ENCODE measurements at places on chromosomes 12 and 14. TPM values are rescaled to one million over a fixed set of nuclear protein-coding genes. Genes with fewer than 3 reads are reported as not detected.

Gene ATP6V1D
- 159 TPM for total RNA-seq

Gene RIPK3
- 1.8 TPM for total RNA-seq

Gene PRKAG1
- total RNA-seq = 63.0 TPM

Gene WNT1
- not detected for total RNA-seq

Gene HOXC10
- total RNA-seq = 1.6 TPM

Gene DAAM1
- total RNA-seq = 18.2 TPM

Gene ADCK1
- 8.9 TPM for total RNA-seq

Gene C12orf54
- total RNA-seq = not detected

Gene CLEC4A
- 0.35 TPM for total RNA-seq

Gene CCDC175
- not detected for total RNA-seq

Gene ADCY4
- total RNA-seq = 0.40 TPM

Gene RPAP3
- total RNA-seq = 30.1 TPM

Gene RNF212B
- 0.35 TPM for total RNA-seq

Gene RNASE12
- not detected for total RNA-seq

Gene PPFIA2
- total RNA-seq = 0.87 TPM

Gene GPRC5D
- total RNA-seq = not detected

Gene ACVRL1
- total RNA-seq = 2.1 TPM

Gene OLR1
- total RNA-seq = 0.87 TPM

Gene RASSF8
- total RNA-seq = 48.1 TPM

Gene TBX5
- not detected for total RNA-seq

Gene SOAT2
- not detected for total RNA-seq

Gene SMIM41
- total RNA-seq = 0.15 TPM

DNA sequence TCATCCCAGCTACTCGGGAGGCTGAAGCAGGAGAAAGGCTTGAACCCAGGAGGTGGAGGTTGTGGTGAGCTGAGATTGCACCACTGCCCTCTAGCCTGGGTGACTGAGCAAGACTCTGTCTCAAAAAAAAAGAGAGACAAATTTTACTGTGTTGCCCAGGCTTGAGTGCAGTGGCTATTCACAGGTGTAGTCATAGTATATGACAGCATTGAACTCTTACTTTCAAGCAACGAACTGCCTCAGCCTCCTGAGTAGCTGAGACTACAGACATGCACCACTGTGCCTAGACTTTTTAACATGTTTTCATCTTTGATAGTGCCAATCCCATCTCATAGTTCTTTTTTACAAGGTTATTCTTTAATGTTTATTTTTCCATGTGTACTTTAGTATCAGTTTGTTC is 13.7 kb downstream of the ARID2 start:
- no peak for DNase-seq

- DNase-seq = peak; percentile 18
These were observed 272.6 kb downstream of the PRKD1 start for GRCh38 chr14:29654901-29655550.

GRCh38 chr12:2300886-2301285 is 248.1 kb downstream of the CACNA1C start:
- no peak for DNase-seq

DNA sequence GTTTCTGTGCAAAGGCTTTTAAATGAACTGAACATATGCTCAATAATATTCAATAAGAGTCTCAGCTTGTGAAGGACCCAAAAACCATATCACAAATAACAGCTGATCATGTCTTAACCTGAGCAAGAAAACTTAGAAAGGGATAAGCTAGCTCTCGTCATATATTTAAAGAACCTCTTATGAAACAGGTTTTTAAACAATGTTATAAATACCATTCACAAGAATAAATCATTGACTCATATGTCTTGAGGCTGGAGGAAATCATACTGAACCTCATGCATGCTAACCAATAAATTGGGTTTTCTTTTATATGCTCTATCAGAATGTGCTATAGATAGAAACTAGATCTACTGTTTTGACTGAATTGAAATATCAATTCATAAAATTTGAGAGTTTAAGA is 426.9 kb downstream of the NOVA1 start:
- DNase-seq = no peak

DNA sequence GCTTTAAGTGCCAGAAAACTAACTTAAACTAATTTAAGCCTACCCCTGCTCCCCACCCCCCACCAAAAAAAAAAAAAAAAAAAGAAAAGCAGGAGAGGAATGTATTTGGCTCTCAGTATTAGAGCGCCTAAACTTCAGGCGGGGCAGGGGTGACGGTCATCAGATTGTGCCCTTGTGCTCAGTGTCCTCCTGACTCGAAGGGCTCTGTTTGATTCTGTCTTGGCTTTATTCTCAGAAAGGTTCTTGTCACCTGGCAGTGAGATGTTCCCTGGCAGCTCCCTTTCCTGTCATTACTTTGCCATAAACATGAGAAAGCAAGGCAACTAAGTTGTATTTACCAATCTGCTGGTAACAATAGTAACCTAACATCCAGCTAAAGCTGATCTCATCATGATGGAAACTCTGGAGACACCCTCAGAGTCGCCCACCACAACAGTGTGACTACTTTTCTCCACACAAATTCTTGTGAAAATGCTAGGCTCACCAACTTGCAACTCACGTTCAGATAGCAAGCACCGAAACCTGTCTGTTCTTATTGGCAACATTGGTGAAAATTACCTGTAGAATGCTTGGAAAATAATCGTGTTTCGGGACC is 39.0 kb upstream of the WNK1 start:
- no peak for DNase-seq

DNA sequence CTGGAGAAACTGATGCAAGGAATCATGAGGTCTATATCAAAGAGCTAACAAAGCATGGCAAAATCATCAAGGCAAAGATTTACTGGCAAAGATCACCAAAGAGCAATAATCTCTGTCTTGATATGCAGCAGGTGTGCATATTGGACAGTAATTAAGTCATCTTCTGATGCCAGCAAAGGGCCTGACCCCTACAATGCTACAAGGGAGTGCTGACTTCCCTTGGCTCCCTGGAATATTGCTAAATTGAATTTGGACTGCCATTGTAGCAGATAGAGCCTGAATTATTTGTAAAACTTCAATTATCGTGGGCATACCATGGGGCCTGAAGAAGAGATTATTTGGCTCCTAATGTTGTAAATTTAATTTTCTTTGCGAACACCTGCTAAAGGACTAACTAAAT is 307.9 kb upstream of the SYT1 start:
- DNase-seq = no peak

DNA sequence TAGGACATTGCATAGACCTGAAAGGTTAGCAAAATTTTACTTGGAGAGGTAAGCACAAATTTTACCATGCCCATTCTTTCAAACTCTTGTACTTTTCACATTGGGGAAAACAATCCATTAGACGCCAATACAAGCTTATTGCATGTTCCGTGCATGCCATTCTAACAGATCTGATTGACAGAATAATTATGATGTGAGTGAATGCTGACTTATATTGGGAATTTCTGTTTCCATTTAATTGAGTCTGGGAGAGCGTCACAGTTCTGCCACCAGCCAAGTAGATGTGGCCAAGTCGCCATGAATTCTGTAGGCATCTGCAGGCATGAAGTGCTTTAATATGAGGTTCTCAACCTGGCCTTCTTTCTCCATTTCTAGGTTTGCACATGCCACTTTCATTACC is 1097.4 kb downstream of the VRK1 start:
- no peak for DNase-seq

DNA sequence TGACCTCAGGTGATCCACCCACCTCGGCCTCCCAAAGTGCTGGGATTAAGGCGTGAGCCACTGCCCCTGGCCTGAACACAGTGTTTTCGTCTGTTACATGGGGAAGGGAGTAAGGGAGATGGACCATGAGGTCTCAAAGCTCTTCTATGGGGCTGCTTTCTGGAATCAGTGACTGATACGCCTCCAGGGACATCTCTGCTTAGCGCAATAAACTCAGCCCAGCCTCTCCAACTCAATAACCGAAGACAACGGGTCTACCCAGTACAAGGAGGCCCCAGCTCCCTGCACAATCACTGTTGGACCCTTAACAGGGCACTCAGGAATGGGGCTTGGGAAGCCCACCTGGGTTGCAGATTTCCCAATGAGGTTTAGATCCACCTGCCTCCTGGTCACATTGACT is 42.6 kb upstream of the CHGA start:
- no peak for DNase-seq

- DNase-seq = no peak
These were observed 449.3 kb downstream of the MED13L start for GRCh38 chr12:115828168-115828567.

DNA sequence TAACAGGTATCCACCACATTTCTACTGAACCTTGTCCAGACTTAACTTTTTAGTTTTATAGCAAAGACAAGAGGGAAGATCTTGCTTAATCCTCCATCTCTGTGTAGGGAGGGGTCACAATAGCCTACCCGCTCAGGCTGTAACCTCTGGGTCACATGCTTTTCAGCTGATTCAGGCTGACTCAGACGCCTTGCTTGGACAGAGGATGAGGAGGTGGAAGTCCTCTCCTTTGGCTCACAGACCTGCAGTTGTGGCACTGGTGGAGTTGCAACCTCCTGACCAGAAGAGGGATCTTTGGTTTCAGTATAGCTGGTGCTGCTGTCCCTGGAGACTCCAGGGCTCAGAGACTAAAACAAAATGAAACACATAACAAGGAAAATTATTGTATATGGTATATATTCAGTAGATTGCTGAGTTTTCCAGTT is 16.2 kb downstream of the ACIN1 start:
- DNase-seq = peak; percentile 98

GRCh38 chr12:57096748-57097553 is 8.0 kb downstream of the NAB2 start:
- no peak for DNase-seq

GRCh38 chr14:78519863-78520262 is 349.7 kb downstream of the NRXN3 start:
- DNase-seq = peak; percentile 30

- DNase-seq = no peak
These were observed 111.8 kb upstream of the DIO2 start for GRCh38 chr14:80323038-80323665.

DNA sequence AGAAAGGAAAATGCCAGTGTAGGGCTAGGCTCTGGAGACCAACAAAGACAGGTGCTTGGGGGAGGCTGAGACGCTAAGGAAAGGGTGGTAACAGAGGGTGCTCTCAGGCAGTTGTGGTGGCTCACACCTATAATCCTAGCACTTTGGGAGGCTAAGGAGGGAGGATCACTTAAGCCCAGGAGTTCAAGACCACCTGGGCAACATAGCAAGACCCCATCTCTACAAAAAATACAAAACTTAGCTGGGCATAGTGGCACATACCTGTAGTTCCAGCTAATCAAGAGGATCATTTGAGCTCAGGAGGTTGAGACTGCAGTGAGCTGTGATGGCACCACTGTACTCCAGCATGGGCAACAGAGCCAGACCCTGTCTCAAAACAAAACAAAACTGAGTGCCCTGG is 12.4 kb downstream of the REM2 start:
- DNase-seq = no peak

DNA sequence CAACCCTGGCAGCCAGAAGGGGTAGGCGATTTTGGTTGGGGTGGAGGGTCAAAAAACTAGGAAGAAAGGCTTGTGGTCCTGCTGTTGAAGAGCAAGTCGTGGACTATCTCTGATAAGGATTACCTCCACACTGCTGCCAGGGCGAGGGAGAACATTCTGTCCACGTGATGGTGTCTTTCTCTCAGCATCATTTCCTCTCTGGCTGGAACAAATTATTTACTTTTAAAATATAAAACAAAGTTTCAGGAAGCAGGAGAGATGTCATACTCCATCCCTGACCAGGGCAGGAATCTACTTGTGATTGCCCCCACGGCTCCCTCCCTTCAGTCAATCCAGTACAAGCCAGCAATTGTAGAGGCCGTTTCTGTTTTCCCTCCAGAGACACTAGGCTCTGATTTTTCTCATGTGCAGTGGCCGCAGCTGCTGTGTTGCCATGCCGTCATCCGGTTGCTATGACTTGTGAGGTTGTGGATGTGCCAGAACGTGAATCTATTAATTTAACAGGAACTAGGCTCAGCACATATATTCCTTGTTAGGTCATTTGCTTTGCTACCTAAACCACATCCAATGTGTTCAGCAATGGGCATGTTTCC is 61.5 kb upstream of the PTGR2 start:
- DNase-seq = no peak

DNA sequence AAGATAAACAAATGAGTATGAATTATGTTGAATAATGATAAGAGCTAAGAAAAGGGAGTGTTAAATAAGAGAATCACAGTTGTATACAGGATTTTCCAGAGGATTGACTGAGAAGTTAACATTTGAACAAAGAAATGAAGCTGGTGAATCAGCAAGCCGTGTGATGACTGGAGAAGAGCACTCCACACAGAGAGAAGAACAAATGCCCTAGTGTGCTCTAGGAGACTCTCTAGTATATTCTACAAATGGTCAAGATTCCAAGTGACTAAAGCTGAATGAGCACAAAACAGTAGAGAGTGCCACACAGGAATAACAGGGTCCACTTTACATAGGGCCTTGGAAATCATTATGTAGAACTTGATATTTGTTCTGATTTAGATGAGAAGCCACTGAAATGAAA is 587.1 kb upstream of the ATXN7L3B start:
- DNase-seq = no peak

GRCh38 chr12:115257791-115258190 is 573.8 kb upstream of the TBX3 start:
- no peak for DNase-seq

- DNase-seq = no peak
These were observed 1.6 kb downstream of the ATXN7L3B start for GRCh38 chr12:74539261-74539660.

GRCh38 chr12:120376934-120377572 is 8.1 kb upstream of the MSI1 start:
- no peak for DNase-seq

GRCh38 chr12:130916241-130916911 is 37.3 kb upstream of the ADGRD1 start:
- peak; percentile 41 for DNase-seq

- peak; percentile 88 for DNase-seq
These were observed 44.6 kb downstream of the C14orf132 start for GRCh38 chr14:96083667-96084320.

GRCh38 chr12:20950248-20950647 is 139.7 kb downstream of the SLCO1B3 start:
- peak; percentile 2 for DNase-seq

GRCh38 chr14:74478996-74479635 is 14.0 kb downstream of the NPC2 start:
- DNase-seq = peak; percentile 43

GRCh38 chr12:10448236-10448635 is 4.9 kb downstream of the KLRC1 start:
- no peak for DNase-seq

- no peak for DNase-seq
These were observed 40.2 kb downstream of the HEATR5A start for GRCh38 chr14:31380106-31380505.

Measured in renal cortical epithelial cell (primary cell).